ENCODE measurements at places on chromosomes 13 and 19. TPM values are rescaled to one million over a fixed set of nuclear protein-coding genes. Genes with fewer than 3 reads are reported as not detected.

Gene ZNF536
- total RNA-seq = not detected

DNA sequence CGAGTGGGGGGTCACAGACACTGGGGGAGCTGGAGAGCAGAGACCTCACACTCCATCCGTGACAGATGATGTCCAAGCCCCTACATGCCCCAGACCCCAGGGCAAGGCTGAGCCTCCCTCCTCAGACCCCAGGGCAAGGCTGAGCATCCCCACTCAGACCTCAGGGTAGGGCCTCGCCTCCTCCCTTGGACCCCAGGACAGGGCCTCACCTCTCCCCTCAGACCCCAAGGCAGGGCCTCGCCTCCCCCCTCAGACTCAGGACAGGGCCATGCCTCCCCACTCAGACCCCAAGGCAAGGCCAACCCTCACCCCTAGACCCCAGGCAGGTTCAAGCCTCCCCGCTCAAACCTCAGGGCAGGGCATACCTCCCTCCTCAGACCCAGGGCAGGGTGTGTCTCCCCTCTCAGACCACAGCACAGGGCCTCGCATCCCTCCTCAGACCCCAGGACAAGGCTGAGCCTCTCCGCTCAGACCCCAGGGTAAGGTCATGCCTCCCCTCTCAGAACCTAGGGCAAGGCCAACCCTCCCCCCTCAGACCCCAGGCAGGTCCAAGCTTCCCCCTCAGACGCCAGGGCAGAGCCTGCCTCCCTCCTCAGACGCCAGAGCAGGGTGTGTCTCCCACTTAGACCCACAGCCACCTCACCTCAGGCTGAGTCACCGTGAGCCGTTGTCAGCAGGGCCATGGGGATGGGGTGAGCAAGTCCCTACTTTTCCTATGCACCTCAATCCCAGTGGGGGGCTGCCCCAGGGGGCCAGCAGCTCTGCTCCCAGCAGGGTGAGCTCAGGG lies 1.7 kb upstream of the S1PR4 start:
- peak; percentile 48 for DNase-seq

Gene METTL21C
- total RNA-seq = not detected

DNA sequence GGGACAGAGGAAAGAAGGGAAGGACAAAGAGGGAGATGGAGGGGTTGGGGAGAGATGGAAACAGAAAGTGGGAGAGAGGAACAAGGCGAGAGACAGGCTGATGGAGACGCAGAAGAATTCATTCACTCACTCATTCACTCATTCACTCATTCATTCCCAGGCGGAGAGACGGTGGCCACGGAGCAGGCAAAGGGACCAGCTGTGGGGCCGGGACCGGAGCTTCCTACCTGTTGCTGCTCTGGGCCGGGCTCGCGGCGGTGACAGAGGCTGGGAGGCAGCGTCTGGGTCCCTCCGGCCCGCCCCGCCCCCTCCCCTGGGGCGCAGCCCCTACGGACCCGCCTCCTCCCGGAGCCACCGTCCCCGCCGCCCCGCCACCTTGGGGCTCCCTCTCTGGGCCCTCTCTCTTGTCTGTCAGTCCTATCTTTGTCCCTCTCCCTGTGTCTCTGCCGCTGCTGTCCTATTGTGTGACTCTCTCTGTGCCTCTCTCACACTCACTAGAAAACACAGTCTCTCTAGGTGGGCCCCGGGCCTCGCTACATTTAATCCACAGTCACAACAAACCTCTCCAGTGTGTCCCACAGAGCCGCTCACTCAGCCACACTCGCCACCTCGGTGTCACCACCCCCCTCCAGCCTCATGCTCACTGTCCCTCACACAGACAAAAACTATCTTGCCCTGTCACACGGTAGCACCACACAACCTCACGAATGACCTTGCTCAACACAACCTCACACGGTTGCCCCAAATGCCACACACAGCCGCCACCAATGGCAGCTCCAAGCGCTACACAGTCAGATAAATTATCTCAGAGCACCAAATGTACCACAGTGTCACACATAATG lies at the start of gene GNG8:
Gene GNG8, minus strand, starts transcription at position 283 of the 842 bp plus-strand sequence. CDS start 1,520 bp downstream, outside the sequence.
- DNase-seq = no peak

Gene ZNF575
- 0.35 TPM for total RNA-seq

Gene ADGRE1
- not detected for total RNA-seq

DNA sequence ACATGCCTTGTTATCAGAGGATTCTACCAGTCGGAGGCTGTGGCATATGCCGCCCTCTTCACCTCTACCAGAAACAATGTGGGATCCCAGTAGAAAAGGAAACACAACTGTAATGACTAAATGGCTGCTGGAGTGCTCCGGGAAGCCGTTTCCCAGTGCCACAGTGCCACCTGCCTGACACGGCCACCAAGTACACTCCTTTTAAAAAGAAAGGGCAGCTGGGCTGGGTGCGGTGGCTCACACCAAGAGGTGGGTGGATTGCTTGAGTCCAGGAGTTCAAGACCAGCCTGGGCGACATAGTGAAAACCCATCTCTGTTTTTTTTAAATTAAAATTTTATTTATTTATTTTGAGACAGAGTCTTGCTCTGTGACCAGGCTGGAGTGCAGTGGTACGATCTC lies 67.3 kb downstream of the TRPM4 start:
- peak; percentile 70 for DNase-seq

Data from NCI-H460 (cell line).